ENCODE measurements at places on chromosomes 1 and 21.

DNA sequence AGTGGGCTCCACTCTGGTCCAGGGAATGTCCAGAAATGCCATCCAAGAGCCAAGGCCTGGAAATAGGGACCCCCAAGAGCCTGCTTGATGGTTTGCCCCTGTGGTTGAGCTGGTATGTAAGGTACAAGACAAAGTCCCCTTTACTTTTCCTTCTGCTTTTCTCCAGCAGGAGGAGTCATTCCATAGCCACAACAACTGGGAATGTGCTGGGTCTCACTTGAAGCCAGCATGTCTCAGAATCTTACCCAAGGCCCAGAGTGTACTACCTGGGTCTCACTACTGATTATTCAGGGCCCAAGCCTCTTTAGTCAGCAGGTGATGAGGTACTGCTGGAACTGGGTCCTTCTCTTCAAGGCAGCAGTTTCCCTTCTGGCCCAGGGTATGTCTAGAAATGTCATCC lies 62.1 kb upstream of the CD55 start:
- DNase-seq: no peak

DNA sequence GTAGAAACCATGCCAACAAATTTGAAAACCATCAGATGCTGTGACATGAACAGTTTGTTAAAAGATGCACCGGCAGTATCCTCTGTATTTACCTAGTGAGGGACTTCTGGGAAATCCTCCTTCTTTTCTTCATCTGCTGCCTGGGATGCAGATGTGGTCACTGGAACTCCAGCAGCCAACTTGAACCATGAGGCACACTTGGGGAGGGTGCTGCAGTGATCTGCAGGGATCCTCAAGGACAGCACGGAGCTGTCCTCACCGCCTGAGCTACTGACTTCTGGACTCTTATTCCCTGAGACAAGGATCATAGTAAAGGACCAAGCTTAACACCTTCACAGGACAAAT lies 19.5 kb upstream of the NID1 start:
- DNase-seq: no peak

DNA sequence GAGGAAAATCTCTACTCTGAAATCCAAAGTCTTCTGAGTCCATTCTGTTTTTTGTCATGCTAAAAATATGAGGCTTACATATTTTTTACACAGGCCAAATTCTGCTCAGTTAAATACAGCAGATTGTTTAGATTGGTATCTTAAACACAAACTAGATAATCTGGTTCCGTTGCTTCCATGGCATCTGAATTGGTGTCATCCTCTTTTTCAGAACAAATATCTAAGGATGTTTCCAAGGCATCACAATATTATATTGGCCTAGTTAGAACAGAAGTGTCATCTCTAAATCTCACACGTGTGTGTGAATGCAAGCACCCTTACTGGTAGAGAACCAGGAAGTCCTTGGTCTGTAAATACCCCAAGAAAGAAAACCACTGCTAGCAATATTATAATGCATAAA lies 151.2 kb downstream of the NRIP1 start:
- no peak for DNase-seq

GRCh38 chr1:36805979-36806640 lies 228.2 kb downstream of the GRIK3 start:
- no peak for DNase-seq

GRCh38 chr1:115767403-115767802 lies 1.1 kb downstream of the CASQ2 start:
- DNase-seq: no peak

DNA sequence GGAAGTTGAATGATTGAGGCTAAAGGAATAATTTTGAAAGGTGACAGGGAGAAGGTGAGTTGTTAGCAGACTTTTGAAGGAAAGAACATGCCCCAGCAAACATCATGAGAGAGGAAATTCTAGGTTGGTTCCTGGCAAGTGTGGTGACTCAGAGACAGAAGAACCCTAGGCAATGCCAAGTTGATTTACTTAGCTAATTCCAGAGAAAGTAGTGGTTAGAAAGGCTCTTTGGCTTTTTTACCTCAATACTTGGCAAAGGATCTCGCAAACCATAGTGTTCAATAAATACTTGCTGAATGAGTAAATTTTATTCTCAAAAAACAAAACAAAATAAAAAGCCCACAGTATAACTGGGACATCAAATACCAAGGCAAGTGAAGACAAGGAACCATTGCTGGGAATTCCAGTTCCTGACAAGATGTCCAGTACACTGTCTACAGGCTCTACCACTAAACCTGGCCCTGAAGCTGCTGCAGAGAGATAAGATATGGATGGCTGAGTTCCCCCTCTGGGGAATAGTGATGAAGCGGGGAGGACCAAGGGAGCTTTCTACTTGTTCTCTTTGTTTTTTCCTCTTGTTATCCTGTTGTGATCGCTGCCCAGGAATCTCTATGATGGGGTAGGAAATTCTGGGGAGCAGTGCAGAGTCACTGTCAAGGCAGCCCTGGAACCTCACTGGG lies 48.2 kb downstream of the IL12RB2 start:
- peak; percentile 32 for DNase-seq

GRCh38 chr1:9101510-9102146 lies 27.3 kb downstream of the GPR157 start:
- no peak for DNase-seq

GRCh38 chr1:86992861-86993260 lies 78.4 kb downstream of the HS2ST1 start:
- DNase-seq: no peak

DNA sequence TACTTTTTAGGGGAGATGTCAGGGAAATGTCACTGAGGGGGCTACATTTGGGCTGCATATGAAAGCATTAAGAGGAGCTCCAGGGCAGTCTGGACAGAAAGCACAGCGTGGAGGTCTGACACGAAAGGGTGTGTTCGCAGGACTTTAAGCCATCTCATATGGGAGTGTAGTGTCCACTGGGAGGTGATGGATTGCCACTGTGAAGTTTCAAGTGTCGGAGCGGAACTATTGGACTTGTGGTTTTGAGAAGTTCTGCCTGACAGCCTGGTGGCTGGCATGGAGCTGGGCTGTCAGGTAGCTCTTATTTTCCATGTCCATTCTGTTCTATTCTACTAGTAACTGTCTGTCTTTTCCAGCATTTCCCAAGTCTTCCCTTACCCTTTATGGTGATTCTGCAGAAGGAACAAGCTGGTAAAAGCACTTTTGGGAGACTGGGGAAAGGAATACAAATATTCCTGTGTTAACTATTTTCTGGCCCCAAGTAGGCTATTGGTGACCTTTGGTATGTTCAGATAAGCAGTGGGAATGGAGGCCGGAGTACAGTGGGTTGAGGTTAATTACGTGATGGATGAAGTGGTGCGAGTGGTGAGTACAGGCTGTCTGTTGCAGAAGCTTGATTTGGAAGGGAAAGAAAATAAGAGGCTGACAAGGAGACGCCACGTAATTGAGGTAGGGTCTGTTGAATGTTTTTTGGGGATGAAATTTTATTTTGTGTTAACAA lies 19.3 kb downstream of the B3GALT5 start:
- DNase-seq: no peak

DNA sequence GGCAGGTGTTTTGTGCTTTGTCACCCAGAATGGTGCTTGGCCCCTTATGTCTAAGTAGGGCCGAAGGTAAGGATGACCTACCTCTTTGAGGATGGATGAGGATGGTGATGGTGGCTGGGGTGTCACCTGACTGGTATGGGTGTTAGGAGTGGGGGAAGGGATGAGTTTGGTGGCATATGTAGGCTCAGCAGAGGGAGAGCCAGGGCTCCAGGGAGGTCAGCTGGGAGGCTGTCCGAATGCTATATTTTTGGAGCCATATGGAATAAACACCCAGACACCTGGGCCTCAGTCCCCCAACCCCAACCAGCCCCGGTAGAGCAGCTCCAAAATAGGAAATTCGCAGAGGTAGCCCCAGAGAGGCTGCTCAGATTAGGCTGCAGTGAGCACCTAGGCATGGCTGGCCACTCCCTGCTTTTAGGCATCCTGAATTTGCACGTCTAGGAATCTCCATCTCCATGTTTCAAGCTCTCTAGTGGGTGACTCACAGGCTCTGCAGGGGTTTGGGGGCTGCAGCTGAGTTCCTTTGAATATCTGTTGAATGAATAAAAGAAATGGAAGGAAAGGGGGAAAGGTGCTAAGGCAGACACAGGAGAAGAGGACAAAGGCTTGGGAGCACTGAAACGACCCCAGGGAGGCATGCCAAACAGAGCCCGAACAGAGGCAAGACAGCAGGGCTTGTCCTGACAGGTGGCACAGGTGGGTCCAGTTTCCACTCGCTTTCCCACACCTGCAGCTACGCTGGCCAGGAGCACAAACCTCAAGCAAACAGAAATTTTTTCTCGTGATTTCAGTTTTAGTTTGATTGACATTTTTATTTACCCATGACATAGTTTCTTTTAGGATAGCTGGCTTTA lies 135.3 kb upstream of the EDN2 start:
- DNase-seq: no peak

- no peak for DNase-seq
Measured at GRCh38 chr1:202268032-202268431, 73.7 kb downstream of the UBE2T start.

- no peak for DNase-seq
Measured at GRCh38 chr1:197515421-197515820, 247.4 kb downstream of the CRB1 start.

GRCh38 chr1:43704838-43705237 lies 2.5 kb upstream of the ST3GAL3 start:
- DNase-seq: no peak

DNA sequence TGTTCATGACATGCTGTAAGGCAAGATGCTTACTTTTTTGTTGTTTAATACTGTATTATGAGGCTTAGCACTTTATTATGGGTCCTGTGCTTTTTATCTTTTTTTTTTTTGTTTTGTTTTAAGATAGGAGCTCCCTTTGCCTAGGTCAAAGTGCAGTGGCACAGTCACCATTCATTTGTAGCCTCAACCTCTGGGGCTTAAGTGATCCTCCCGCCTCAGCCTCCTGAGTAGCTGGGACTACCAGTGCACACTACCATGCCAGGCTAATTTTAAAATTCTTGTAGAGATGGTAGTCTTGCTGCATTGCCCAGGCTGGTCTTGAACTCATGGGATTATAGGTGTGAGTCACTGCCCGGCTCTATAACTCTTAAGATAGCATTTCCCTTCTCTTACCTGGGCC lies 4.6 kb downstream of the UBAP2L start:
- DNase-seq: no peak

GRCh38 chr1:227728892-227729143 lies 6.3 kb downstream of the JMJD4 start:
- no peak for DNase-seq

- DNase-seq: peak; percentile 49
Measured at GRCh38 chr1:187203257-187203656, 374.5 kb downstream of the PLA2G4A start.

DNA sequence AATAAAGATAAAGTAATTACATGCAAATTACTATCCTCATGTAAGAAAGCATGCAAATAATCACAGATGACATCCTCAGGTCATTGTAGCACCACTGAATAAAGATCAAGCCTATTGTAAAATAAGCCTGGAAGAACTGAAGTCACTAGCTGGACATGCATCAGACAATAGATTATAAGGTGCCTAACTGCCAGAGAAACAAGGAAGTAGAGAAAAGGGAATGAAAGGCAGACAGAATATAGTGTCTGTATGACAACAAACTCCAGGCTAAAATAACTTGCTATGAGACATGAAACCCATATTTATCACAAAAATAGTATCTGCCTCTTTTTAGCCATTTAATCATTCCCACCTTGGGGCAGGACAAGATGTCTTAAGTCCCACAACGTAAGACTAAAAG lies 108.7 kb downstream of the ENAH start:
- DNase-seq: no peak

GRCh38 chr1:6288665-6289064 lies 27.8 kb upstream of the GPR153 start:
- no peak for DNase-seq

DNA sequence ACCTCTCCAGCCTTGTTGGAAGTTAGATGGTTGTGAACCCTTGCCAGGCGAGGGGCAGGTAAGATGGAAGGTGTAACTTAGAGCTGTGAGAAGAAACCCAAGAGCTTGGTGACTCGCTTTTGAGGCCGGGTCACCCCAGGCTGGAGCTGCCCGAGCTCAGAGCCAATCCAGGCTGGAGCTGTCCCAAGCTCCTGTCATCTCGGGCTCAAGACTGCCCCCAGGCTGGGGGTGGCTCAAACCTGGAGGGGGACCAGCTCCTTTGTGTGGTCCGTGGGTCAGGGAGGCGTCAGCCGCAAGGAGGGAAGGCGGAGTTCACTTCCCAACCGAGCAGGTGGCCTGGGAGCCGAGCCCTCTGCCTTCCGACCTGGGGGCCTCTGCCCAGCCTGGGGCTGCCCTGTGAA lies 2.0 kb downstream of the HUNK start:
- DNase-seq: no peak

DNA sequence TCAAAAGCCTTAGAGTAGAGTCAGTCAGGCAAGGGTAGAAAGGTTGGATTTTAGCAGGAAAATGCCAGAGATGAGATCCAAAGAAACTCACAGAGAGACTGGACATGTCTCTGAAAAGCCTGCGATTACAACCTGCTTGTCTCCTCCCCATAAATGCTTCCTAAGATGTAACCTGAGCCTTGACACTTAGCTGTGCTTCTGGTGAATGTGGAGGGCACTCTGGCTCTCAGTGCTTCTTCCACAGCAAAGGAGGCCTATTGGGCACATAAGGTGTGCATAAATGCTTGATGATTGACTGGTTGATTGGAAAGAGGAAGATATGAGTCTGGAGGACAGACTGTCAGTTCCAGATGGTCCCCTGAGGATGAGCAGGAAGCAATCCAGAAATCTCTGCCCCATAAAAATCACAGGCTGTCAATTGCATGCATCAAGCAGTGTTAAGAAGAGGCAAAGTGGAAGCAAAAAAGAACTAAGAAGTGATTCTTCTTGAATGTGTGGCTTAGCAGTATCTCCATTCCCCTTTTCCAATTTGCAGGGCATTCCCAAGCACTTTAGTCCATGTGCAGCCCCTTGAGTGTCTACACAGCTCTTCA lies 236.2 kb upstream of the RRP15 start:
- no peak for DNase-seq

DNA sequence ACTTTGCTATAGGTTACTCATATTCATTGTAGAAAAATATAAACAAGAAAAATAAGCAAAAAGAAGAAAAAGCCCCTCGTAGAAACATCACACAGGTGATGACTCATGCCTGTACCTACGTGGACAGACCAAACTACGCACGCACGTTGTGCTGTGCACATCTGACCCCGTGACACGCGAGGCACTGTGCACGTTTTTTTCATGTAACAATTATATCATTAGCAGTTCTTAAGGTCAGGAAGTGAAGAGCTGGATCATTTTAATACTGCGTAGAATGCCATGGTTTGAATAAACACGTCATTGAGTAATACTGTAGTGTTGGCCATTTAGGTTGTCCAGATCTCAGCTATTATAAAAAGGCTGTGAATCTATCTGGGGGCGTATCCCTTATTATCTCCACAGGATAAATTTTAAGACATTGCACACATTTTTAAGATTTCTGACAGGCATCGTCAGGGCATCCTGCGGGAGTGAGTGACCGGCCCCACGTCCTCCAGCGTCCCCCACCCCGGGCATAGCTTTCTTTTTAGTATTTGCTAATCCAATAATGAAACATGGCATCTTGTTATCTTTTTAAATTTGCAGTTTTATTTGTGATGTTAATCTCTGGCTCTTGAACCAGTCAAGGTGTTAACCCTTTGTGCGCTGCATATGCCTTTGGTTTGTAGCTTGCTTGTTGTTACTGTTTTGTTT lies 23.4 kb upstream of the ADARB1 start:
- no peak for DNase-seq

- no peak for DNase-seq
Measured at GRCh38 chr1:194535369-194535768, 1349.0 kb upstream of the B3GALT2 start.

Measured in HS-5 (cell line).